ENCODE measurements at places on chromosomes 7 and 10. TPM values are rescaled to one million over a fixed set of nuclear protein-coding genes. Genes with fewer than 3 reads are reported as not detected.

The PDGFA gene
- total RNA-seq, result 38.2 TPM

GRCh38 chr10:73084209-73084608, 12.5 kb downstream of the P4HA1 start:
- H3K27me3 ChIP-seq, result no peaks in the 10 kb centered on the region
- H3K36me3 ChIP-seq, result no peaks in the 10 kb centered on the region
- DNase-seq, result no peak
- H3K27ac ChIP-seq, result no peak overlapping the region
- H3K4me3 ChIP-seq, result no peak overlapping the region
- H3K4me1 ChIP-seq, result no peaks in the 10 kb centered on the region

The GPER1 gene
- 15.8 TPM for total RNA-seq

The MRC1 gene
- 71.7 TPM for total RNA-seq

DNA sequence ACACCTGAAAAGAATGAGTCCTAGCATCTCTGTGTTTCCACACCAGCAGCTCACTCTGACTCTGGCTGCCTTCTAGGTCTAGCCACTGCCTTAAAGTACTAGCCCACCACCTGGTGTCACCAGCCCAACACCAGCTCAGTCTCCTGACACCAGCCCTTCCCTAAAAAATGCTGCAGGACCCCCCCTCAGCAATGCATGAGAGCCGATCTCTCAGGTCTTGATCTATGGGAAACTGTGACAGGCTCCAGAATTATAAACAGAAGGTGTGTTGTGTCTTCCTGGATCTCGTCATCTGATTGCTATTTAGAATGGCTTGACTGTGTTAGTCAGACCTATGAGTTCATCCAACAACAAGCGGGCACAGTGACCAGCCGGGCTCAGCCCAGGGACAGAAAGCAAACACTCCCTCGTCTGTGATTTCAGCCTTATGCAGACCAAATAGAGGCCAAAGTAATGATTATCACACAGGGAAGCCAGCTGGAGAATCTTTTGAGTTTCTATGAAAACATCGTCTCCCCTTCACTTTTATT, 66.6 kb downstream of the CUBN start:
- peaks cover 13% of the 10 kb centered on the region for H3K4me1 ChIP-seq
- peak; percentile 69 for DNase-seq
- H3K4me3 ChIP-seq, result no peak overlapping the region
- no peaks in the 10 kb centered on the region for H3K27me3 ChIP-seq

DNA sequence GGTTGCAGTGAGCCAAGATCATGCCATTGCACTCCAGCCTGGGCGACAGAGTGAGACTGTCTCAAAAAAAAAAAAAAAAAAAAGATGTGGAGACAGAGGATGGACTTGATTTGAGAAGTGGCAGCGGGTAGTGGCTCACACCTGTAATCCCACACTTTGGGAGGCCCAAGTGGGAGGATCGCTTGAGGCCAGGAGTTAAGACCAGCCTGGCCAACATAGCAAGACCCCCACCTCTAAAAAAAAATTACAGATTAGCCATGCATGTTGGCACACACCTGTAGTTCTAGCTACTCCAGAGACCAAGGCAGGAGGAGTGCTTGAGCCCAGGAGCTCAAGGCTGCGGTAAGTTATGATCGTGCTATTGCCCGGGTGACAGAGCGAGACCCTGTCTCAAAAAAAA, 24.3 kb upstream of the ASCC1 start:
- no peaks in the 10 kb centered on the region for H3K27me3 ChIP-seq
- no peak overlapping the region for H3K27ac ChIP-seq
- H3K4me3 ChIP-seq, result no peak overlapping the region
- no peak for DNase-seq
- H3K36me3 ChIP-seq, result peaks cover 9% of the 10 kb centered on the region

DNA sequence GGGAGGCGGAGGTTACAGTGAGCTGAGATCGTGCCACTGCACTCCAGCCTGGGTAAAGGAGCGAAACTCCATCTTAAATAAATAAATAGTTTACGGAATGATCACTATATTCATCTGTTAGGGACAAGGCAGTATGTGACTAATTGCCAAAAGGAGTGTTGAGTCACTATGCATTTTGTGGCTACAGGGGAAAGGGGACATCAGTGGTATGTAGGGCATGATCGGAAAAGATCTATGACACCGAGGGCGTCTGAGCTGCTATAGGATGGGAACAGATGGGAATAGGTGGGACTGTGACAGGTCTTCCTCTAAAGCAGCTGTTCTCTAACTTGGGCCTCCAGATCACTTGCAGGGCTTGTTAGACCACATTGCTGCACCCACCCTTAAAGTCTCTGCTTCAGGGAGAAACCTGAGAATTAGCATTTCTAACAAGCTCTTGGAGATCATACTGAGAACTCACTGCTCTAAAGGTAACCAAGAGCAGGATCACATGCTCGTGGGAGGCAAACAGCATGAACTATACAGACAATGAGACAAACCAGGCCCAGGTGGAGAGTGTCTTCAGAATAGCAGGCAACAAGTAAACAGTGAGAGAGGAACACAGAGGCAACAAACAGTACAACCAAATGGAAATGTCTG, 65.1 kb upstream of the ITGA8 start:
- DNase-seq, result no peak
- no peaks in the 10 kb centered on the region for H3K27me3 ChIP-seq
- H3K4me1 ChIP-seq, result peaks cover 13% of the 10 kb centered on the region
- H3K4me3 ChIP-seq, result no peak overlapping the region
- peaks cover 27% of the 10 kb centered on the region for H3K36me3 ChIP-seq

- H3K36me3 ChIP-seq, result no peaks in the 10 kb centered on the region
- no peak overlapping the region for H3K27ac ChIP-seq
- no peak overlapping the region for H3K4me3 ChIP-seq
- no peak for DNase-seq
- no peaks in the 10 kb centered on the region for H3K4me1 ChIP-seq
Measured at GRCh38 chr10:38146579-38147333, 52.6 kb downstream of the ZNF37A start.

DNA sequence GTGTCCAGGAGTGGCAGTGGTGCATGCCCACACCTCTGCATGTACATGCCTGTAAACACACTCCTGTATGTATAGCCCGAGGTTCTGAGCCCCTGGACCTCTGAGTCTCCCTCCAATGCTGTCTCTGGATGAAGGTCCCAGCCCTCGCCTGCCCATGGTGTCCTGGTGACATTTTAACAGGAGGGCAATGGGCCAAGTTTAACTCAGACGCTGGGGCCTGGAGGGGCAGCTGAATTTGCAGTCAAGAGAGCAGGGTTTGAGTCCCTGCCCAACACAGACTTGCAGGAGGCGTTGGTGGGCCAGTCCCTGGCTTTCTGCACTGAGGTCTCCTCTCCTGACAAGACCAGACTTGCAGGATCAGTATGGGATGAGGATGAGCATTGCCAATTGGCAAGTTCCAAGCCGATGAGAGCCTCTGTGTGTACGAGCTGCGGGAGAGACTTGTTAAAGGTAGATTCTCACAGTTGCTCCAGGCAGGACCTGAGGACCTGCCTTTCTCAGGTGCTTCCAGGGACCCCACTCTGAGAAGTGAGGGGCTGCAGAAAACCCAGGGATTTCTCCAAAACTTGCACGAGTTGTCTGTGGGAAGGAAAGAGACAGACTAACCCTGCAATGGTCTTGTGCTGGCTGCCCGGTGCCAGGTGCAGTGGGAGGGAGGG, 141.9 kb downstream of the ELFN1 start:
- H3K36me3 ChIP-seq, result no peaks in the 10 kb centered on the region
- no peak overlapping the region for H3K27ac ChIP-seq
- no peaks in the 10 kb centered on the region for H3K4me1 ChIP-seq
- no peak overlapping the region for H3K4me3 ChIP-seq

DNA sequence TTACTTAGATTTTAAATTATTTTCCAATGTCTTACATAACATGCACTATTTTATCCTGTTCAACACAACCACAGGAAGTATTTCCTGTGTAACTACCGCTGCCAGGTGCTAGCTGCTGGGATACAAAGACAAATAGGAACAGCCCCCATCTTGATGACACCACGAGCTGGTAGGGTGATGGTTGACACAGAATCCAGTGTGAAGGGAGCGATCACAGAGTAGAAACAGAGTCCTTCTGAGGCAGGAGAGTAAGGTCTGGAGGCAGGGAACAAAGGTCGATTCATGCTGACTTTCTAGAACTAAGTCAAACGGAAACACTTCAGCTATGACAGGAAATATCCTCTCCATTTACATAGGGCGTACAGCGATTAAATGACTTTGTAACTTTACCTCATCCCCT, 232.3 kb downstream of the ADAM12 start:
- no peak overlapping the region for H3K4me3 ChIP-seq
- no peaks in the 10 kb centered on the region for H3K36me3 ChIP-seq
- no peak for DNase-seq
- H3K27ac ChIP-seq, result no peak overlapping the region

GRCh38 chr7:149586646-149587645, 89.3 kb upstream of the ZNF746 start:
- no peaks in the 10 kb centered on the region for H3K27me3 ChIP-seq
- no peak overlapping the region for H3K4me3 ChIP-seq
- no peak overlapping the region for H3K27ac ChIP-seq
- no peak for DNase-seq
- peaks cover 85% of the 10 kb centered on the region for H3K36me3 ChIP-seq

DNA sequence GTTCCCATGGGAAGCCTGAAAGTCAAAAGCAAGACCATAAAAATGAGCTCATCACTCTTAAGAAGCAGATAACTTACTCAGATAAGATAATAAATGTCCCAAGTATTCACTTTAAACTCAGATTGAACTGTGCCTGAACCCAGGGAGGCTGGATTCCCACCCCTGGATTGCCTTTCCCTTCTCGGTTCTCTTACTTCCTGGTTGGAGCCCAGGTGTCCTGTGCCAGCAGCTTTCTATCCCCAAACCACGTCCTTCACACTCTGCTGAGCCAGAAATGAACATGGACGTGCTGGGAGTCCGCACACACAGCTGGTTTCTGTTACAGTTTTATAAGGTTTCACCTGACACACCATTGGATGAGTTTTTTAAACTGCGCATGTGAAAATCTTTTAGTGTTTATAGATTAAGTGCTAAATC, 636.2 kb upstream of the IGFBP3 start:
- peak overlapping the region; percentile 79 for H3K27ac ChIP-seq
- H3K27me3 ChIP-seq, result no peaks in the 10 kb centered on the region
- DNase-seq, result peak; percentile 84
- no peak overlapping the region for H3K4me3 ChIP-seq

The GHRHR gene
- not detected for total RNA-seq

The CPA5 gene
- total RNA-seq, result not detected

The CAV1 gene
- total RNA-seq, result 328 TPM

The NPSR1 gene
- total RNA-seq, result not detected

The ADAP1 gene
- total RNA-seq, result 42.5 TPM

DNA sequence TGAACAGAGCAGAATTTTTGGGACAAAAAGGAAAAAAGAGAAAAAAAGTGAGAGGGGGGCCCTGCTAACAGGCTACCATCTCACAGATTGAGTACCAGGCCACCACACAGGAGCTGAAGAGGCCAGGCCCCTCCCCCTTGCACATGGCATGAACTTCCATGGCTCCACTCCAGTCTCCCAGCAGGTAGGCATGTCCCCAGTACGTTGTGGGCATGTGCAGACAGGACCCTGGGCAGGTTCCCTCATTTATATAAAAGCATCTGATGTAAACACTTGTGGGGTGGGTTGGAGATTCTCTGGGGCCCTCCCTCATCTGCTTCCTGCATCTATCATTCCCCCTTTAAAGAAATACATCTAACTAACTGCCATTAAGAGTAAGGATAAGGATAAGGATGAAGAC, 45.0 kb upstream of the AKR1C1 start:
- H3K36me3 ChIP-seq, result no peaks in the 10 kb centered on the region
- DNase-seq, result no peak
- H3K4me1 ChIP-seq, result no peaks in the 10 kb centered on the region
- H3K27ac ChIP-seq, result no peak overlapping the region
- no peaks in the 10 kb centered on the region for H3K27me3 ChIP-seq
- no peak overlapping the region for H3K4me3 ChIP-seq

The MAD1L1 gene
- 20.6 TPM for total RNA-seq

The MYO3A gene
- 0.71 TPM for total RNA-seq

DNA sequence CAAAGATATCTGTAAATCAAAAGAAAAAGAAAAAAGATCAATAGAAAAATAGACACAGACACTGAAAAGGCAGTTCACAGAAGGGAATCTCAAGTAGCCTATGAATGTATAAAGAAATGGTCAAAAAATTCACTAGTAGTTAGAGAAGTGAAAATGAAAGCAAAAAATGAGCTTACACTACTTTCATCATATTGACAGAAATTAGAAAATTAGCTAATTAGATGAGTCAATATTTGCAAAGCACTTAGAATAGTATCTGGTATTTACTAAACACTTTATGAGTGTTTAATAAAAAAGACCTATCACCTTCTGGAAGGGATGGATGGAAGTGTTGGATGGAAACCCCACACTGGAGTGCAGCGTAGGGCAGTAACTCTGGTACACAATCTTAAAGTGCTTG, 1.7 kb upstream of the CFAP58 start:
- H3K36me3 ChIP-seq, result no peaks in the 10 kb centered on the region
- no peak for DNase-seq

DNA sequence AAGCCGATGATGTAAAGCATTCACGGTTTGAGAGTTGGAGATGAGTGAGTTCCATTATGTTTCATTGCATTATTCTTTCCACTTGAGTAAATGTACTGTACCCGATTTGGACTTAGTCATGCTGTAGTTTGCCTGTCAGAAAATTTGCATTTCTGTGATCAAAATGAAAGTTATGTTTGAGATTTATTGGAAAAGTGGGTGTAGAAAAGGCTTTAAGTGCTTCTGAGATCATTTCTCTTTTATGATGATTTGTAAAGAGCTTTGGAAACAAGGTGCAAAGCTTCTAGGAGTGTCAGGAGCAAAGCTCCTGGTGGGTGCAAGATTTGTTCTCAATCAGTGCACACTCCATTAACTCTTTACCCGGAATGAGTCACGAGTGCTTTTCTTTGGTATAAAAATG, 204.1 kb upstream of the POM121L12 start:
- H3K27me3 ChIP-seq, result no peaks in the 10 kb centered on the region
- H3K4me1 ChIP-seq, result no peaks in the 10 kb centered on the region
- DNase-seq, result no peak
- H3K4me3 ChIP-seq, result no peak overlapping the region
- H3K27ac ChIP-seq, result no peak overlapping the region

GRCh38 chr7:55254242-55254595, 110.9 kb upstream of the LANCL2 start:
- H3K27me3 ChIP-seq, result peaks cover 12% of the 10 kb centered on the region
- peaks cover 19% of the 10 kb centered on the region for H3K4me1 ChIP-seq
- no peak for DNase-seq
- H3K4me3 ChIP-seq, result peak overlapping the region; percentile 62
- H3K36me3 ChIP-seq, result no peaks in the 10 kb centered on the region
